ENCODE measurements at places on chromosomes 16 and 17.
A peak's percentile ranks its signal among the peaks of the same experiment; 100 is the strongest.

DNA sequence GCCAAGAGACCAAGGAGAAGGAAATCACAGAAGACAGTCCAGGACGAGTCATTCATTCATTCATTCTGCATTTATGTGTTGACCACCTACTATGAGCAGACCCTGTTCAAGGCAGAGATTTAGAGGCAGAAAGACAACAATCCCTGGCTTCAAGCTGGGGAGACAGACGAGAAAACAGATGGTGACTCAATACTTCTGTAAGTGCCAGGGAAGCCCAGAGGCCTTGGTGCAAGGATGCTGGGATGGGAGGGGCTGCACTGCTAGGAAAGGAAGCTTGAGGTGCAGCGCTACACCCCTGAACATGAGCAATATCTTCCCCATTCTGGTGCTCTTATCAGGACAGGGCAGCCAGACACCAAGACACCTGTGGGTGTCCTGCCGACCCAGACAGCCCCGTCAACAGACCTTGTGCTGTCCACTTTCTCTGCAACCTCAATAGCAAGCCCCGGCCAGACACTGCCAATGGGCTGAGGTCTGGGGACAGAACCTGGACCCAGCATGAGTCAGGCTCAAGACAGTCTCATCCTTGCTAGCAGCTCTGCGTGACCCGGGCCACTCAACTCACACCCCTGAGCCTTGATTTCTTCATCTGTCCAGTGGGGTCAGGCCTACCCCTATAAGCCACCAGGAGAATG is 163.5 kb downstream of the COPRS start:
- no peak for DNase-seq

DNA sequence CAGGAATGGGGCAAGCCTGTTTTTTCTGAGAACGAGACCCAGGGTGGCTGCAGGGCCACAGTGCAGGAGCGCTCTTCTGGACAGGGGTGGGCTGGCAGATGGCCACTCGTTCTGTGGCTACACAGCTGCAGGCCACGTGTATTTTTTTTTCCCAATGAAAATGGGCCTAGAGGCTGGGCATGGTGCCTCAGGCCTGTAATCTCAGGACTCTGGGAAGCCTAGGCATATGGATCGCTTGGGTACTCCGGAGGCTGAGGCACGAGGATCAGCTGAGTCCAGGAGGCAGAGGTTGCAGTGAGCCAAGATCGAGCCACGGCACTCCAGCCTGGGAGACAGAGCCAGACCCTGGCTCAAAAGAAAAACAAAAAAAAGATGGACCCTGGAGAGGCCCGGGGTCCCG is 6.8 kb downstream of the UNKL start:
- no peak for DNase-seq

- DNase-seq, result no peak
Measured at GRCh38 chr16:55981557-55981956, 106.4 kb upstream of the CES5A start.

DNA sequence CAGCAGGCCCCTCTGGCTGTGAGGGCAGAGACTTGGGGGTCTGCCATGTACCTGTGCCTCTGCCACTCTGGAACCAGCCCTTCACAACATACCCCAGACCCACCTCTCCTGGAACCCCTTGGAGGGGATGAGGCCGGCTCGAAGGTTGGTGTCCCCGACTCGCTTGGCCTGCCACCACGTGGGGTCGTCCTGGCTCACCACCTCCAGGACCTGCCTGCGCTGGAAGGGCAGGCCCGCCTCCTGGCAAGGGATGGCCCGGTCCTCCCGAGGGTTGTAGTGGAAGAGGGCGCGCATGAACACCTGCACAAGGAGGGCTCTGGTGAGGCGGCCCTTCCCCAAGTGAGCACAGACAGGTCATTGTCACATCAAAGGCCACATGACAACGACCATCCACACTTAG is 12.2 kb downstream of the MPP3 start:
- no peak for DNase-seq

DNA sequence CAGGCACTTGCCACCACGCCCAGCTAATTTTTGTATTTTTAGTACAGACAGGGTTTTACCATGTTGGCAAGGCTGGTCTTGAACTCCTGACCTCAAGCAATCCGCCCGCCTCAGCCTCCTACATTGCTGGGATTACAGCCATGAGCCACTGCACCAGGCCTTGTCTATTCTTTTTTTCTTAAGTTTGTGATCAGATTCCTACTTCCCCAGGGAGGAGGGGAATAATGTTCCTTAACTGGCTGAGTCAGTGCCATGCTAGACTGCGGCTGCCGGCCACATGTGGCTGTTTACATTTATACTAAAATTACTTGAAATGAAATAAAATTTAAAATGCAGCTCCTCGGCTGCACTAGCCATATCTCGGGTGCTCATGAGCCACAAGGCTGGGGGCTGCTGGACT is 27.8 kb upstream of the USP36 start:
- DNase-seq, result no peak

GRCh38 chr16:21338537-21339268 is 60.6 kb upstream of the CRYM start:
- DNase-seq, result no peak

DNA sequence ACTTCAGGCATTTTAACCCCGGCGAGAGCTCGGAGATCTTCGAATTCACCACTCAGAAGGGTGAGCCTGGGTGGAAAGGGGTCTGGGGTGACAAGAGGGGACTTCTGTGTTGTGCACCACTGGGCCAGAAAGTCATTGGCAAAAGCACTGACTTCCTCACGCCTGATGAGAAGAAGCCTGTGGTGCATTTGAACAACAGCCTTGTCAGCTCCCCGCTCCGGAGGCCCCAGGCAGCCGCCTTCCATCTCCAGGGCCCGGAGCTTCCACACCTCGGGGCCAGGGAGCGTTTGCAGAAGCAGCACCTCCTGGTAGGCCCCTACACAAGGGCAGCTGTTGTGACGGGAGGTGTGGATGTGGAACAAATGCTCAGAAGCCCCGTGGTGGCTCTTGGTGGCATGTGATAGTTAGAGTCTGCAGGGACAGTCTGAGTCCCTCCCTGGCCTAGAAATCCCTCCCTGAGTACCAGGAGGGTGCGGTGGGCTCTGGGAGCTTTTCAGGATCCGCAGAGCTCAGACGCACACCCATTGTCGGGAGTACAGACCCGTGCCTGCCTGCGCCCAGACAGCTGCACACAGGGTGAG is 9.7 kb downstream of the CACNG1 start:
- DNase-seq, result no peak

DNA sequence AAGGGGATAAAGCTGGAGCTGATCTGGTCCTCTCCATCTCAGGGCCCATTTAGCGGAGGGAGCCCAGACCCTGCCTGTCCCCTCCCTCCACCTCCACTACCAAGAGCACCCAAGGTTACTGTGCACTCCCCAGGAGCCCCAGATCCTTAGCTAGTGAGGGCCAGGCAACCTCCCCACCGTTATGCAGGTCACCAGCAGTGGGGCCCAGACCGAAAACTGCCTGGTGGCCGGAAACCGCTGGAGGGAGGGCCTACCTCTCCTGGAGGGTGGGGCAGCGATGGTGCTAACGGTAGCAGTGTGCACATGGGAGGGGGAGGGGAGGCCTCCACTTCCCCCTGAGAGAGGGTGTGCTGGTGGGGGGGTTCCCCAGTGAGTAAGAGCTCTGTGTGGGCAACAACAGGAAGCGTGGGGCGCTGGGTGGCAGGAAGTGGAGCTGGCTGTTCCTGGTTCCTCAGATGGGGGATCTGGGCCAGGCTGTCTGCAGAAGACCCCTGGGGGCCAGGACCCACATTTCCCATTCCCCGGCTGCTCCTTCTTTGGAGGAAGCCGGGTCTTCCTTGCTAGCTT is 4.4 kb downstream of the FMNL1 start:
- peak; percentile 78 for DNase-seq

GRCh38 chr17:42779936-42780850 is at the start of gene WNK4:
Gene WNK4, plus strand, starts transcription at chr17:42780610. Its CDS starts 89 bp downstream, at chr17:42780699.
- DNase-seq, result no peak

- no peak for DNase-seq
Measured at GRCh38 chr16:29974291-29975133, 844 bp downstream of the TAOK2 start.

- DNase-seq, result no peak
Measured at GRCh38 chr17:81458628-81459027, 54.0 kb downstream of the ACTG1 start.
